GM23248 (cell line): ENCODE measurements at places on chromosomes 4 and X. TPM values are rescaled to one million over a fixed set of nuclear protein-coding genes. Genes with fewer than 3 reads are reported as not detected.

- no peak for DNase-seq
Observed at GRCh38 chr4:13540446-13541175, 3.7 kb downstream of the NKX3-2 start.

GRCh38 chr4:105558277-105558676 lies 5.9 kb downstream of the ARHGEF38 start:
- DNase-seq = no peak

DNA sequence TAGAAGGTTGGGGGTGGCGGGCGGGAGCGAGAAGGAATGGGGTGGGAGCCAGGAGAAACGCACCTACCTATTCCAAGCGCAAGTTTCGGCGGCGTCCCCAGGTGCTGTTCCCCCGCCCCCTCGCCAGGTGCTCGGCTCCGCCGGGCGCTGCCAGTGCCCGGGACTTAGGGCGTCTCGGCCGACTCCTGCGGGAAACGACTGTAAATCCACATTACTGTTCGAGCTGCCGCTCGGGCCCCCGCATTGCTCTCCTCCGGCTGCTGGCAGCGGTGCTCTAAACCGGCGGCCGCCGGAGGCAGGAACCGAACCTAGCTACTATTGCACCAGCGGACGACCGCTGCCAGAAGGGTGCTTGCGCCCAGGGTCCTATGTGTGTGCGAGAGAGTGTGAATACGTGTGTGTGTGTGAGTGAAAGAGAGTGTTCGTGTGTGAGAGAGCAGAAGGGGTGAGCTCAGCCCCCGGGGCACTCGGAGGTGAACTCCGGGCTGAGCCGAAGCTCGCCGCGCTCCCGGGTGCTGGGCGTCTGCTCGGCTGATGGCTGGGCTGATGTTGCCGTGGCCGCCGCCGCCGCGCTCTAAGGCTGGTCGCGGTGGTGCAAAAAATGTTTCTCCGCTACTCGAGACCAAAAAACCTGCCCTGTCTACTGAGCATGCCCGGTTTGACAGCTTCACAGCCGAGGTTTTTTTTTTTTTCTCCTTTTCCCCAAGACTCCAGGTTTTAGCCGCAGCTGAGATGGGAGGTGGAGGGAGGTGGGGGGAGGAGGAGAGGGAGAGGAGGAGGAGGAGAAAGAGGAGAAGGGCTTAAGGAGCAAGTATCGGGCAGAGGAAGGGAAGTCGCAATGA lies 115.7 kb upstream of the TEX13C start:
- peak; percentile 20 for DNase-seq

REST gene
- polyA plus RNA-seq = 54.6 and 60.1 TPM in 2 replicates

DNA sequence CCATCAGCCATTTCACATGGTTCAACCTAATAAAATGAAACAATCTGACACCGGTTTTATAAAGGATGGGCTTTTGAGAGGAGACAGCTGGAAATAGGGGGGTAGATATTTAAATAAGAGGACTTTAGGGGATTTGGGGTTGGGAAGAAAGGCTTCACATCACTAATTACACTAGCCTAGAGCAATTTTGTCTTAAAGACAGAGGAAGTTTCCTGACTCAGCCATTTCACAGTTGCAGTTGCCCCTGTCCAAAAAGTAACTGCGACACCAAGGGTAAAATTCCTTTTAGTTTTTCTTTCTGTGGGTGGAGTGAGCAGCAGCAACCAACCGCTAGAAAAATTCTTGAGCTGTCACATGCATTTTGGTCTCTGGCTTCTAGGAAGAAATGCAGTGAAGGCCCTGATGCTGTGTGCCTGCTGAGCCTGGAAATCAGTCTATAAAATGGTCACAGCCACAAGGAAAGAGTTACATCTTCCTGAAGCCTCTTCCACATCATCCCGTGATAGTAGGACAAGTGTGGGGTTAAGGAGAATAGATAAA lies 233.6 kb downstream of the ZNF674 start:
- DNase-seq = peak; percentile 13

GRCh38 chrX:85897362-85898126 lies 149.8 kb downstream of the CHM start:
- peak; percentile 0 for DNase-seq

GRCh38 chrX:40422021-40422420 lies 158.7 kb upstream of the ATP6AP2 start:
- no peak for DNase-seq
